ENCODE measurements at places on chromosomes 12 and 14. TPM values are rescaled to one million over a fixed set of nuclear protein-coding genes. Genes with fewer than 3 reads are reported as not detected.

The GNG2 gene
- 243 TPM for total RNA-seq

- peak; percentile 87 for DNase-seq
Observed at GRCh38 chr14:55103005-55103640, 25.9 kb upstream of the LGALS3 start.

The SERPINA10 gene
- not detected for total RNA-seq

GRCh38 chr12:12689647-12690300 is 6.2 kb downstream of the GPR19 start:
- DNase-seq = no peak

The ISCU gene
- total RNA-seq = 86.9 TPM

DNA sequence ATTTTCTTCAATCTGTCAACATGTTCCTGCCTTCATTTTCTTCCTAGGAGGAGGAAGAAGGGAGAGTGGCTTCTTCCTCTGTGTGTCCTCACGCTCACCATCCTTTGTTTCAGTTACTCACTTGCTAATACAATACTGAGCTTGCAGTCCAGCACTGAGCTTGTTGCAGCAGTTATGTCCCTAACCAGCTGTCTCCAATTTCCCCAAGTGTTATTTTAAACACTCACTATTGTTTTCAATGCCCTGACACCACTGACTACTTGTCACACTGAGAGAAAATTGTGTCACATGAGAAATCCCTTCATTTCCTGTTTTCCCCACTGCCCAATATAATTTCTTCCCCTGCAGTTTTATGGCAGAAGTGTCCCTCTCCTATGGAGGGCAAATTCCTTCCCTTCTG is 53.4 kb downstream of the HSD17B6 start:
- DNase-seq = no peak

The KRT75 gene
- not detected for total RNA-seq

The DIO2 gene
- not detected for total RNA-seq

The NGB gene
- not detected for total RNA-seq

The MORN3 gene
- total RNA-seq = 1.2 TPM

DNA sequence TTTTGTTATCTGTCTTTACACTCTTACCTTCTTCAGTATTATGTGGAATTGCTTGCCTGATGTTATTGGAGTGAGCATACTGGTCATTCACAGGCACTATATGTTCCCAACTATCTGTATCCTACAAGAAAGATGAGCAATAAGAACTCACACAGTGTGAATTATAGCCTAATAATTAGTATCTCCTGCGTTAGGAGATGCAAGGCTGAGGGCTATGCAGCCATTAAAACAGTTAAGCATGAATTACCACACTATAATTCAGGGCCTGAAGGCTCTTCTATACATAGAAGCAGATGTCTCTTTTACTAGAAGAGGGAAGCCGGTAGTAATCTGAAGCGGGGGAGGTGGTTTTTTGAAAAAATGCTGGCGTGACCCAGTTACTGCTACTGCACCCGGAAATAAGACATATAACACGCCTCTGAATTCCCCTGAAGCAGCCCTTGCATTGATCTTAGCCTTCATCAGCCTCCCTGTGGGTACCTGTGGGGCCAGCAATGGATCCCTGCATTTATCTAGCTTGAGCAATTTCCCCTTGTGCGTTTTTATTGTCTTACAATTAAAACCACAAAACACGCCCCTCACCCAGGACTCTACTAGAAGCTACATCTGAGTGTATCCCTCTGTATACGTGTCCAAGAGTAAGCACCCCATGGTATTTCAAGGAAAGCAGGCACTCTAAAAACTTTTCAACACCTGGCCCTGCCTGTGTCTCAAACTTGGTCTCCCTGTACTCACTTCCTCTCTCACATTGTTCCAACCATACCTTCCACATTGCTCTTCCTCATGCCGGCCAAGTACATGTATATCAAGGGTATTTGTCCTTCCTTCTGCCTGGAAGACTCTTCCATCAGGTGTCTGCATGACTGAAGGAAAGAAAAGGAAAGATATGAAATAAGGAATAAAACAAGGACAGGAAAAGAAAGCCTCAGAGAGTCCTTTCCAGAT is 210.9 kb upstream of the ARID2 start:
- DNase-seq = peak; percentile 60

DNA sequence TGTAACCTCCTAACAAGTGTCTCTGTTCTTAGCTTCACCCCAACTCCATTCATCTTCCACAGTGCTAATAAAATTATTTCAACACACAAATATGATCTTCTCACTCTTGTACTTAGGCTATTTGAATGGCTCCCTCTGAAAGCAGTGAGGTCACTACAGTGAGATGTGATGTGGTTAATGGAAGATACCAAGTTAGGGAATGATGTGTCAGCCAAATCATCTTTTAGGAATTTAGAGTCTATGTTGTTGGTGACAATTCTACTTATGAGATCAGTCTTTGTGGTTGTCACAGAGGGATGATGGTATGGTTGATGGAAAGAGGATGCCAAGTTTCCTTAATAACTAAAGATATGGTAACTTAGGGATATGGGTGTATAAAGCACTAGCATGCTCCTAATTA is 57.6 kb downstream of the POLR3B start:
- no peak for DNase-seq

GRCh38 chr14:76941946-76942805 is 86.3 kb downstream of the IRF2BPL start:
- DNase-seq = no peak
